GM23248 (cell line): ENCODE measurements at places on chromosomes 7 and 10. TPM values are rescaled to one million over a fixed set of nuclear protein-coding genes. Genes with fewer than 3 reads are reported as not detected.

DNA sequence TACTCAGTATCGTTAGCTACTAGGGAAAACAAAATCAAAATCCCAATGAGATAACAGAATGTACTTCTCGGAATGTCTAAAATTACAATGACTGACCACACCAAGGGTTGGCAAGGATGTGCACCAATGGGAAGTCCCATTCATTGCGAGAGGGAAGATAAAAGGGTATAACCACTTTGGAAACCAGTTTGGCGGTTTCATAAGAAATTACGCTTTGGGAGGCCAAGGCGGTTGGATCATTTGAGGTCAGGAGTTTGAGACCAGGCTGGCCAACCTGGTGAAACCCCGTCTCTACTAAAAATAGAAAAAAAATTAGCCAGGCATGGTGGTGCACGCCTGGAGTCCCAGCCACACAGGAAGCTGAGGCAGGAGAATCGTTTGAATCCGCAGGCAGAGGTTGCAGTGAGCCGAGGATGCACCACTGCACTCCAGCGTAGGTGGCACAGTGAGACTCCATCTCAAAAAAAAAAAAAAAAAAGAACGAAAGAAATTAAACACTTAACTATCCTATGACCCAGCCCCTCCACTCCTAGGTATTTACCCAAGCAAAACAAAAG, 7.6 kb downstream of the HACD1 start:
- no peak for DNase-seq

DNA sequence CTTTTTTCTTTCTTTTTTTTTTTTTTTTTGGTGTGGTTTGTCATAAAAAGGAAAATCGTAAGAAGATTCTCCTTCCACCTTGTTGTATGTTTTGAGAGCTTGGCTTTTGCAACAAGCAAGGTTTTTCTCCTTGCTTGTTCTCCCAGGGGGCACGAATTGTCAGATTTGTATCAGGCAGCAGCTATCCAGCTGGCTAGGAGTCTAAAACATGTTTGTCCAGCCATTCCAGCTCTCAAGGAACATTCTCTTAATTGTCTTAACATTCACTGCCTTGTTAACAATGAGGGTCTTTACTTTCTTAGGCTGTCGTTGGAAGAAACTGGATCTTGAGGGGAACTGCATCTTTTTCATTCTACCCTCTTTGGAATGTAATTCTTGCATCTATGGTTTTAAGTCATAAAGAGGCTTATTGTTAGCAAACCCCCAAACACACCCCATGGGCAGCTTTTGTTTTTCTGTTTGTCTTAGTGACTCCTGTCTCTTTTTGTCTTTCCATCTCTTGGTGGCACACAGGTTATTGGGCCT, 14.6 kb downstream of the SHTN1 start:
- DNase-seq: no peak

The FAM24B gene
- 5.7 and 7.0 TPM in 2 replicates for polyA plus RNA-seq

DNA sequence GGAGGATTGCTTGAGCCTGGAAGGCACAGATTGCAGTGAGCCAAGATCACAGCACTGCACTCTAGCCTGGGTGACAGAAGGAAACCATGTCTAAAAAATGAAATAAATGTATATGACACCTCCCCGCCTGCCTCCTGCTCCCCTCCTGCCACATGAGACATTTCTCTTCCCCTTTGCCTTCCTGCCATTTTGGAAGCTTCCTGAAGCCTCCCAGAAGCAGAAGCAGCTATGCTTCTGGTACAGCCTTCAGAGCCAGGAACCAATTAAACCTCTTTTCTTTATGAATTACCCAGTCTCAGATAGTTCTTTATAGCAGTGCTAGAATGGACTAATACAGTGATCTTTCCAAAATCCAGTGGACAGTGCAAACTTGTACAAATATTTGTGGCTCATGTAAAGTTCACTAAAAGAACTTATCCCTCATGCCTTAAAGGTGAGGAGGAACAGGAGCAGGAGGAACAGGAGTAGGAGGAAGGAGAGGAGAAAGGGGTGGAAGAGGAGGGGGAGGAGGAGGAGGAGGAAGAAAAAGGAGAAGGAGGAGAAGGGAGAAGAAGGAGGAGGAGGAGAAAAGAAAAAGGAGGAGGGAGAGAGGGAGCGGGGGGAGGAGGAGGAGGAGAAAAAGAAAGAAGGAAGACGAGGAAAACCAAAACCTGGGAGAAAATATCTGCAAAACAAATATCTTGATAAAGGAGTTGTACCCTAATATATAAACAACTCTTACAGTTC, 2.8 kb upstream of the ABI1 start:
- no peak for DNase-seq

DNA sequence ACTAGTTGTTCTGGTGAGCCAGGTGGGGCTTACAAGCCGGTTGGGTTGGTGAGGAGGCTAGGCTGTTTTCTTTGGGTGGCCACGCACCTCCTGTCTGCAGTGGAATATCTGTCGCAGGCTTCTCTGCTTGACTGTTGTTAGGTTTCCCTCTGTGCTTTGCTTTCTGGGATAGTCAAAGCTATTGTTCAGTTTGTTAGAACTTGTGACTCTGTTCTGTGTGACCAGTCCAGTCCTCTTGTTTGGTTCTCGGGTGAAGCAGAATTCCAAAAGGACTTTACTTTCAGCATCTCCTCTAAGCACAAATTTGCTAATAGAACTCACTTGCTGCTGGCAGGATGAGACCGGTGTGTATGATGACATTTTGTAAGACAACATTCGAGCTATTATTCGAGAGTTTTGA, 105.3 kb downstream of the CREB5 start:
- no peak for DNase-seq

DNA sequence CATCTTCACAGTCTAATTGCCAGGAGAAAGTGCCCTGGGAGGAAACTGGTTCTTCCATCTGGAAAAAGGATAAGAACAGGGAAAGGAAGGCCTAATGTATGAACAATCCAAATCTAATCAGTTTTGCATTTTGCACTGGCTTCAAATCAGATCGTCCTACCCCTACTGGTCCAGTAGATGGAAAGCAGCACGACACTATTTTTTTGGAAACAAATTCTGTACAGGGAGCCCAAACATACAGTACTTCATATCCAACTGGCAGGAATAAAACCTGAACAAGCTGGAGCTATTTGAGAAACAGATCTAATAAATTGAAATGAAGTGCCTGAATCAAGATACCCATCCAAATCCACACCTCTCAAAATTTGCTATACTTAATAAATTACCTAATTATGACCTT, 36.5 kb downstream of the ETV1 start:
- no peak for DNase-seq

DNA sequence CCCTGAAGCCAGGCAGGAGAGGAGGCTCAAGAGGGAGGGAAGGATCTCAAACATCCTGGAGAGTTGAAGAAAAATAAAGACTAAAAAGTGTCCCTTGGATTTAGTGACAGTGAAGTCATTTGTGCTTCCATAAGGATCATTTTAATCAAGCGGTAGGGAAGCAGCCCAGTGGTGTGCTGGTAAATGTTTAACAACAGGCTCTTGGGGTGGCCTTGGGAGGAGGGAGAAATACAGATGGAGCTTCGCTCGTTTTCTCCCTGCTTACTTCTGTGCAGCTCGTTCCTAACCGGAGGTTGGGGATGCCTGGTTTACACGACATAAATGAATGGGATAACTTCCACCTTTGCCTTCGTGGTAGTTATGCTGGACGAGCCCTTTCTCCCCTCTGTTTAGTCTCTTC, 140.0 kb downstream of the CAMK1D start:
- DNase-seq: no peak

DNA sequence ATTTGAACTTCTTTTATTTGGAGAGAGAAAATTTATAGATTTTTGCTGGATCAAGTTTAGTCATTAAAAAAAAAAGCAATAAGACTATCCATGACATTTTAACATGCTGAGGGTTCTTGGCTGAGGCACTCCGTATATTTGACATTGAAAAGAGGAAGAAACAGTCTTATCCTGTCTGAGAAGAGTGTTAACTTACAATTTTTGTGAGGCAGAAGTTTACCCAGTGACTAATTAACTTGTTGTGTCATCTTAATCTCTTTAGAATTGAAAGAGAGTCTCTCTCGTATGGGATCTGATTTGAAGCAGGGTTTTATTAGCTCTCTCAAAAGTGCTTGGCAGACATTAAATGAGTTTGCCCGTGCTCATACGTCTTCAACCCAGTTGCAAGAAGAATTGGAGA, 39.3 kb downstream of the SEC23IP start:
- DNase-seq: peak; percentile 1

The FZD1 gene
- 3.8 and 4.0 TPM in 2 replicates for polyA plus RNA-seq

The CPA4 gene
- 10.4 and 11.9 TPM in 2 replicates for polyA plus RNA-seq
